Tibial nerve (tissue), 4 donors: ENCODE measurements at places on chromosomes 13 and 19. TPM values are rescaled to one million over a fixed set of nuclear protein-coding genes. Genes with fewer than 3 reads are reported as not detected.

The PLA2G4C gene
- total RNA-seq: 4.6 TPM

The FXYD1 gene
- total RNA-seq: 72.9 TPM

GRCh38 chr13:63449550-63449949, 2033.9 kb upstream of the PCDH20 start:
- no peaks in the 10 kb centered on the region for H3K4me1 ChIP-seq
- DNase-seq: no peak
- no peaks in the 10 kb centered on the region for H3K27me3 ChIP-seq
- H3K27ac ChIP-seq: no peak overlapping the region
- no peaks in the 10 kb centered on the region for H3K36me3 ChIP-seq
- H3K4me3 ChIP-seq: no peak overlapping the region

DNA sequence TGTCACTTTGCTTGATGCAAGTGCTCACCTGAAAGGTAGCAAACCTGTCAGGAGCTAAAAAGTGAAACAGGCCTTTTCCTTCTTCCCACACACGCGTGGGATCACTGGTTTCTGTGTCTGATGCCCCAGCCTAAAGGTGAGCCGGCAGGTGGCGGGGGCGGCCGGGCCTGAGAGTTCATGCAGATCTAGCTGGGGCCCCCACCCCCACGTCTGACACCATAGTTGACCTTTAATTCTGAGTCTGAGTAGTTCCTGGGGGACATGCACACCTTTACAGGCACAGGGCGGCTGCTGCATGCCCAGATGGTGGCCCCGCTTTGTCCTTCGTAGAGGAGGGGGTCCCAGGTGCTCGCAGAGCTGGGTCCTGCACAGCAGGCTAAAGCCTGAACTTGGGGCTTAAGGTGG, 345.3 kb downstream of the TEX29 start:
- H3K4me3 ChIP-seq: no peak overlapping the region
- no peaks in the 10 kb centered on the region for H3K27me3 ChIP-seq
- peaks cover 7% of the 10 kb centered on the region for H3K4me1 ChIP-seq
- DNase-seq: no peak
- no peaks in the 10 kb centered on the region for H3K36me3 ChIP-seq

The VAV1 gene
- total RNA-seq: 4.0 TPM

The CLDND2 gene
- not detected for total RNA-seq

GRCh38 chr19:55251341-55252081, 7.3 kb downstream of the PPP6R1 start:
- H3K27me3 ChIP-seq: no peaks in the 10 kb centered on the region
- H3K27ac ChIP-seq: no peak overlapping the region
- DNase-seq: no peak
- no peaks in the 10 kb centered on the region for H3K36me3 ChIP-seq
- H3K4me3 ChIP-seq: no peak overlapping the region
